Brain pericyte (primary cell): ENCODE measurements at places on chromosomes 5 and 9.

DNA sequence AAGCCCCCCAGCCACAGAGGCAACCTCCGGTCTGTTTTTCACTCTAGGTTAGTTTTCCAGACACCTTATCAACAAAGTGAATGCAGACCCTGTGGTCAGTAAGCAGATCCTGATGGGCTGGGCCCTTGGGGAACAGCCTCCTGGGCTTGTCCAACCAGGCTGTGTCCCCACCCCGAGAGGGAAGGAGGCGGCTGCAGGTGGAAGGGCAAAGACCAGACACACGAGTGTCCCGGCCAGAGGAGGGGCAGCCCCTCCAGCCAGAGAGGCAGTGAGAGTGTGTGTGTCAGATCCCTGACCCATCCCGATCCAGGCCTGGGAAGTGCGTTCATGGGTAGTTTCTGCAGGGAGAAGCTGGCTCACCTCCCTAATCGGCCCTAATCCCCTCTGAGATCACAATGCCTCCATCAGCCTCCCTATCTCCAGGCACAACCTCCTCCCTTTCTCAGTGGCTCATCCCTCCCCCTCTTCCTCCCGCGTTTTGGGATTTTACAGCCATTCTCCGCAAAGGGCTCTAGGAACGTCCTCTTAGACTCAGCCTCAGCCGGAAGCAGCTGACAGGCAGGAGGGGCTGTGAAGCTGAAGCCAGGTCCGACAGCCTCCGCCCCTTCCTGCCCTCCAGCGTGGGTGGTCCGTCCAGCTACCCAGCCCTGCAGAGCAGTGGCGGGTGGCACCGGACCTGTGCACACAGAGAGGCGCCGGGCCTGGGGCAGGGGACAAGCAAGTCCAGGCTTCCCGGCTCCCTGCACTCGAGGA lies 9.7 kb downstream of the SLC12A7 start:
- DNase-seq = no peak

- no peak for DNase-seq
These were observed 11.8 kb upstream of the TMC1 start for GRCh38 chr9:72509635-72510034.

GRCh38 chr9:132518626-132519025 lies 63.8 kb upstream of the BARHL1 start:
- DNase-seq = no peak

- no peak for DNase-seq
These were observed 11.0 kb downstream of the IGFBPL1 start for GRCh38 chr9:38413283-38413682.

- DNase-seq = no peak
These were observed 36.2 kb downstream of the NUP214 start for GRCh38 chr9:131161585-131161984.
